ENCODE measurements at places on chromosomes 6 and 20.

- DNase-seq: no peak
These were observed 206.7 kb downstream of the CENPW start for GRCh38 chr6:126546541-126547120.

GRCh38 chr6:96795481-96795880, 41.8 kb downstream of the GPR63 start:
- no peak for DNase-seq

- DNase-seq: no peak
These were observed 172.1 kb upstream of the RUNX2 start for GRCh38 chr6:45156075-45156474.

GRCh38 chr20:16083639-16084280, 489.5 kb downstream of the KIF16B start:
- DNase-seq: no peak

- no peak for DNase-seq
These were observed 184.2 kb downstream of the EPM2A start for GRCh38 chr6:145551164-145551563.

DNA sequence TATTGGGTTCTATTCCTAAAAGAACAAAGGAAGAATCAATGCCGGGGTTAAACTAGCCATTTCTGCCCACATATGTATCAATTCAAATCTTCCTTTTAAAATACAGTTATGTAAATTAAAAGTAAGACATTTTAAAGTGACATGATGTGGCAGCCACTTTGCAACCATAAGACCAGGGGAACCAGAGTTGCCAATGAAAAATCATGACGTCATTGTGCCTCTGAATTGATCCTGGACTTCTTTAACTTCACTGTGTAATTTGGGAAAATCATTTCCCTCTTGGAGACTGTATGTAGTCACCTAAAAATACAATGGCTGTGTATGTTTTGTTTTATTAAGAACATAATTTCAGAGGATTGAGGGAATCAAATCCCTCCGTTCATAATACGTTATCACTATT, 42.2 kb downstream of the SLC13A3 start:
- no peak for DNase-seq

DNA sequence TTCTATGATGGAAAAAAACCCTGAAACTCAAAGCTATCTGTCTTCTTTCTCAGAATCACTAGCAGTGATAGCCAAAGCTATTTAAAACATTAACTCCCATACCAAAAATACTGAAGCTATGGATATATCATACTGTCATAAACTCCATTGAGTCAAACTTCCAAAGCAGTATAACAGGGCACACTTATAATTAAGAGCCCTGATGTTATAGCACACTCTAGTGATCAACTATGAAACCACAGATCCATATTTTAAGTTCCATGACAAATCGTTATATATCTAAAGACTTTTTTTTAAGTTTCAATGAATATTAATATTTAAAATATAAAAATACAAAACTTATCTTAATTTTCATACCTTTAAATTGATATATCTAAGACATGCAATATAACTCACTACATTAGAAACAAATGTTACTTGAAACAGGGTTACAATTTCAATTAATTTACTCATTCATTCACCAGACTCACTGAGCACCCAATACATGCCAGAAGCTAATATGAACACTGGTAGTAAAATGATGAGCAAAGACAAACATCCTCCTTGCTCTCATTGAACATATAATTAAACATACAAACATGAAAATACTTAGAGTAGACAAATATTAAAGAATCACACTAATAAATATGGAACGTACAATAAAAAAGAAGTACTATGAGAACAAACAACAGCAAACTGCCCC, 69.3 kb downstream of the IBTK start:
- DNase-seq: no peak

- DNase-seq: no peak
These were observed 170.8 kb downstream of the BCAS1 start for GRCh38 chr20:53899351-53900167.

GRCh38 chr6:135902756-135903331, 51.3 kb downstream of the PDE7B start:
- no peak for DNase-seq

GRCh38 chr6:118641042-118641441, 10.3 kb downstream of the CEP85L start:
- DNase-seq: no peak

- no peak for DNase-seq
These were observed 17.5 kb upstream of the BMP5 start for GRCh38 chr6:55892749-55893357.

GRCh38 chr6:157456524-157456829, 75.5 kb downstream of the ZDHHC14 start:
- no peak for DNase-seq

GRCh38 chr6:161536224-161536630, 262.4 kb upstream of the AGPAT4 start:
- no peak for DNase-seq

- DNase-seq: peak; percentile 53
These were observed 11.0 kb upstream of the ARMC12 start for GRCh38 chr6:35725721-35726438.

DNA sequence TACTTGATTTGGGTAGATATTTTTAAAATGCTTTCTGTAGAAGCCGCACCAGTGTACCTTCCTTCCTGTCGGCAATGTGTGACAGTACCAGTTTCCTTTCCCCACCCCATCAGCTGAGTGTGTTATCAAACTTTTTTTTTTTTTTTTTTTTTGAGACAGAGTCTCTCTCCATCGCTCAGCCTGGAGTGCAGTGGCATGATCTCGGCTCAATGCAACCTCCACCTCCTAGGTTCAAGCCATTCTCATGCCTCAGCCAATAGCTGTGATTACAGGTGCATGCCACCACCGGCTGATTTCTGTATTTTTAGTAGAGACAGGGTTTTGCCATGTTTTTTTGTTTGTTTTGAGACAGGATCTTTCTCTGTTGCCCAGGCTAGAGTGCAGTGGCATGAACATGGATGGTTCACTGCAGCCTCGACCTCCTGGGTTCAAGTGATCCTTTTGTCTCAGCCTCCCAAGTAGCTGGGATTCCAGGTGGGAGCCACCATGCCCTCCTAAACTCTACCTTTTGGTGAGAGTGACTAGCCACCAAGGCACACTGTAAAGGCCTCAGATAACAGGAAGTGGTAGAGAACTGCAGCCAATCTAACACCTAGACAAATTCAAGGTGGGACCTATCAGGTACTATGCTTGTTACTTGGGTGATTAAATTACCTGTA, 26.5 kb upstream of the ZBTB22 start:
- DNase-seq: no peak

DNA sequence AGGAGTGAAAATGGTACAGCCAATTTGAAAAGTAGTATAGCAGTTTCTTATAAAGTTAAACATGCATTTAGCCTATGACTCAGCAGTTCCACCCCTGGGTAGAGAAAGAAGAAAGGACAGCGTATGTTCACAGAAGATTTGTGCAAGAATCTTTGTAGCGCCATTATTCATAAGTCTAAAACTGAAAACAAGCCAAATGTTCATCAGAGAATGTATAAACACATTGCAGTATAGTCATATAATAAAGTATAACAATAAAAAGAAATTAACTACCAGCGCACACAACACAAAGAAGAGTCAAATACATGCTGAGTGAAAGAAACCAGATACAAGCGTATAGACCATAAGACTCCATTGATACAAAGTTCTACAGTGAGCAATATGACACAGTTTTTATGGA, 294.0 kb downstream of the SAMD5 start:
- no peak for DNase-seq

GRCh38 chr20:38812709-38813573, 7.4 kb downstream of the PPP1R16B start:
- no peak for DNase-seq

- peak; percentile 77 for DNase-seq
These were observed 16.9 kb upstream of the PTCRA start for GRCh38 chr6:42898891-42899361.

DNA sequence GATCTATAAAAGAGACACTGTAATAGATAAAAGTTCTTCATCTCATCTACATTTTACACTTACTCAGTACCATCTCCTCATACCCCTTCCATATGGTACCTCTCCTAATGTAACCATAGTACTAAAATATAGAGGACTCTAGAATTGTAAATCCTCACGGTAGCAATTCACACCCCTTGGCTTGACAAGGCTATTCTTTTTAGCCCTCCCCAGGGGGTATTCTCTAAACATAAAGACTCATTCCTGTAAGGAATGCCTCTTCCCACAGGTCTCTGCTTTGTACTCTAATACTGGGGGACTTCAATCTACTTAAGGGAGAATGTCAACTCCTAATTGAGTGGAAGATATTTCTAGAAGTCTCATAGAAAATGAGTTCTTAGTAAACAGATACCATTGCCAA, 85.9 kb downstream of the VIP start:
- DNase-seq: no peak

- DNase-seq: no peak
These were observed 8.4 kb downstream of the ARFGAP1 start for GRCh38 chr20:63280929-63281545.

- DNase-seq: no peak
These were observed 144.0 kb upstream of the SLC35B3 start for GRCh38 chr6:8579372-8579771.

GRCh38 chr20:8227293-8227692, 95.2 kb downstream of the PLCB1 start:
- DNase-seq: no peak

DNA sequence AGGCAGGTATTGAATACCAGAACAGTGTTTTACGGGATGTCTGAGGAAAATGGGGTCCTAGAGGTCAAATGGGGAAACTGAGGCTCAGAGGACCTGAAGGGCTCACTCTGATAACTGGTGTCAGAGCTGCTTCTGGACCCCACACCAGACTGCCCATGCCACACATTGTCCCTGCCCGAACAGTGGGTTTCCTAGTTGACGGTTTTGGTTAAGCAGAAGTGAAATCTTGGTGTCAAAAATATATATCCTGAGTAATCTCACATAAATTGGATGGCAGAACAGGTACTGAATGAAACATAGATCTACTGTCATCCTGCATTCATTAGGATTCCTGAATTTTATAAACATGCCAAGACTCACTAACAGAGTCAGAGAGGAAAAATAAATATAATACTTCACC, 16.3 kb downstream of the NOX3 start:
- no peak for DNase-seq

GRCh38 chr6:169881398-169881797, 130.0 kb downstream of the ERMARD start:
- DNase-seq: no peak

DNA sequence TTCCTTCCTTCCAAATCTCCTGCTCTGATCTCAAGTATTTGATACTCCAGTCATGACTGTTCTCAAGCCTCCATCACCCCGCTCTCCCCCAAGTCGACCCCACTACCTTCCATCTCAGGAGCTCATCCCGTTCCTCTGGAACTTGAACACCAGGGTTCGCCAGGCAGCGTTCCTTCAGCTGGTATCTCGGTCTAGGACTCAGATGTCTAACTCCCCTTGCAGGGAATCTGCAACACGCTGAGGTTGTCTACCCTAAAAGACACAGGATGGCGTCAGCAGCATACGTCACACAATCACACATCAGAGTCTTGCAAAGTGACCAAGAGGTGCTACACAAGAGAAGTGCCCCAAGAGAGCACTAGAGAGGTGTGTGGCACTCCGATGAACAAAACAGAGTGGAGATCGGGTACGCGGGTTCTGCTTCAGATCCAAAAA, 706 bp downstream of the ZNF184 start:
- DNase-seq: peak; percentile 69

- DNase-seq: no peak
These were observed 208.1 kb downstream of the PLCB4 start for GRCh38 chr20:9276966-9277468.

- DNase-seq: no peak
These were observed 278.4 kb downstream of the LRFN2 start for GRCh38 chr6:40308533-40309306.

DNA sequence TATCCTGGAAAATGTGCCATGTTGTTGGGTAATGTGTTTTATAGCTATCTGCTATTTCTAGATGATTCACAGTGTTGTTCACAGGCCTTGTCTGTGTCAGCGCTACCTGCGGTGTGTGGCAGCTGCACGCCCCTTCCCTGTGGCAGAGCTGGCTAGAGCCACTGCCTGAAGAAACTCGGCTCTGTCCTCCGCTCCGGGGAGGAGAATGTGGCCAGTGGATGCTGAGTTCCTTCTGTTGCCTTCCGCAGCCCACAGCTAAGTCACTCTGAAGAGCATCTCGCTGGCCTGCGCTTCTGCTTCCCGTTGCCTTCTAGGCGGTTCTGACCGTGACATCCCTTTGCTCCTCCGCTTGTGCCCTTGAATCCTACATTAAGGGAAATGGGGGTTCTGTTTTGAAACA, 135.1 kb downstream of the PLG start:
- no peak for DNase-seq

DNA sequence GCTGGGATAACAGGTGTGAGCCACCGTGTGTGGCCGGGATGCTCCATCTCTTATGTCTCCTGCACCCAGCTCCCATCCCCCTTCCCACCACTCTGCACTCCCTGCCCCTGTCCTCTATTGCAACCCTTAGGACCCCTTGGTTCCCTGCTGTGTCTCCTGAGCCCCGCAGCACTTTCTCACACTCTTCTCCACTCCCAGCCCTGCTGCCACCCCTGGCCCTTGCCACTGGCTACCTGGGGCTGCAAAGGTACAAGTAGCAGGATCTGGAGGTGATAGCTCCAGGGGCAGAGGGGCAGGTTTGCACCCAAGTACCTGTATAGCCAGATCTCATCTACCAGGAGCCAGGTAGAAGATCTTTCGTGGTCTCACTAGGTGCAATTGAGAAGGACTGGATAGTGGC, 6.6 kb upstream of the CPXM1 start:
- DNase-seq: no peak

GRCh38 chr6:40164345-40164755, 230.1 kb upstream of the MOCS1 start:
- peak; percentile 32 for DNase-seq

GRCh38 chr6:79047072-79047471, 31.0 kb downstream of the PHIP start:
- DNase-seq: no peak

DNA sequence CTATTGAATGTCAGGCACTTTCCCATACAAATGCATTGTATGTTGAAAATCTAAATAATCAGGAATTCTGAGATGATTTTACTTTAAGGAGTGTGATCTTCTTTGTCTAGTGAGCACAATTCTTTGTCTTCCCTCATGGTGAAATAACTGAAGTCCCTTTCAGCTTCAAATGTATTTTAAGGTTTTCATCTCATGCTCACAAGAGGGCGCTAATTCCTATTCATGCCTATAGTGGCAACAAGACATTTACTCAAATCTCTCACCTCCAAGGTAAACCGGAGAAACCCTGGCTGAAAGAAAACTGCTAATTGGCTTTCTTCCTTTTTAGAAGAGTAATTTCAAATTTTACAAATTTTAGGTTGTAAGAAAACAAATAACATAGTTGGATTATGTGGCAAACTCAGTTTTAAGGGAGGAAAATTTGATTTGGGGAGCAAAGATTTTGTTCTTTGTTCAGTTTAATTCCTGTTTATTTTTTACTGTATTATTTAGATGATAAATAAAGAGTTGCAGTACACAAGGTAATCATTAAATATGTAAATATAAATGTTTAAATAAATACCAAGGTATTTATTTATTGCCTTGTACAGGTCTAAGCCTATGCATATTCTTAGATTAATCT, 69.1 kb downstream of the SLC35F1 start:
- no peak for DNase-seq

GRCh38 chr20:20226554-20226953, 141.3 kb upstream of the INSM1 start:
- no peak for DNase-seq

Measured in dorsolateral prefrontal cortex (tissue), 122 donors.